Bone marrow (tissue), 2 donors: ENCODE measurements at places on chromosomes 5 and 9.

GRCh38 chr5:93151121-93151520 is 429.9 kb downstream of the NR2F1-AS1 start:
- DNase-seq = no peak

DNA sequence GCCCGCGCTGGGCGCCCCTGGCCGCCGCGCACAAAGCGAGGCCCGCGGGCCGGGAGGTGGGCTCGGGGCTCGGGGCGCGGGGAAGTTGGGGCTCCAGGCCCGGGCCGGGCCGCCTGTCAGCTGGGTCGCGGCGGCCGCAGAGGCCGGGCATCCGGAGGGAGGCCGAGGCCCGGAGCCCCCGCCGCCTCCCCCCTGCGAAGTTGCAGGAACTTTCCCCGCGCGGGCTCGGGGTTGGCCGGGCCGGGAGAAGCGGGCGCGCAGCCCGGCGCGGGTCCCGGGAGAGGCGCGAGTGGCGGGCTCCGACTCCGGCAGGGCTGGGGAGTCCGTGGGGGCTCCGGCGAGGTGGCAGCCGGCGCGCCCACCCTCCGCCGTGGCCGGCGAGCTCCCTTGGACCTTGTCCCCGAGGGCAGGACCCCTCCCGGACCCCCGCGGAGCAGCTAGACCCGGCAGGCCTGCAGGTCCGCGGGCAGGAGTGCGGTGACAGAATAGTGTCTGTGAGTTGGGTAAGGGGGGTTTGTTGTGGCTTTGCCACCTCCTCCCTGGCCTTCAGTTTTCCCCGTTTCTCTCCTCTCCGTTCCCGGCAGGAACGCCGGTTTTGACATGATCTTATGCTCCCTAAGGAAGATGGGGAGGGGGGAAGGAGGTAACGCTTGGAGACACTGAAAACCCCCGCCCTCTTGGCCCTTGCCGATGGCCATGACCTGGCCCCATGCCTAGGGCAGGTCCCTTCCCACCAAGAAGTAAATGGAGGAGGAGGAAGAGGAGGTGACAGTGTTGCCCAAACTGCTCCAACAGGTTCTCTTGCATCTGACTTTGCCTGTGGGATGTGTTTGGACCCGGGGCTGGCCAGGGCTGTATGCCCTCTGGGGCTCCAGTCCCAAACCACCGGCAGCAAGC is 942 bp downstream of the PHF2 start:
- DNase-seq = no peak

- peak; percentile 14 for DNase-seq
Measured at GRCh38 chr5:32325062-32325461, 12.3 kb upstream of the MTMR12 start.

- DNase-seq = no peak
Measured at GRCh38 chr9:137511758-137512463, 38.3 kb downstream of the PNPLA7 start.

DNA sequence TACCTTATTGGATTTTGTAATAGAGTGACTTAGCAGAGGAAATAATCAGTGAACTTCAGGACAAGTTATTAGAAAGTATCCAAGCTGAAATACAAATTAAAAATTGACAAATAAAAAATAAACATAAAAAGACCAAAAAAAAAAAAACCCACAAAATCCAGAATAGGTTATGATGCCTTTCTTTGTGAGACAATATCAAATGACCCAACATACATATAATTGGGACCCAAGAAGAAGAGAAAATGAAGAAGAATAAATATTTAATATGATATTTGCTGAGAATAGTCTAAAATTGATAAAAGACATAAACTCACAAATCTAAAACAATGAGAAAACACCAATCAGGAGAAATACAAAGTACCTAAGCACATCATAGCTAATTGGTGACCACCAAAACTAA is 81.8 kb downstream of the ICE1 start:
- no peak for DNase-seq
